ENCODE measurements at places on chromosomes 6 and 20. TPM values are rescaled to one million over a fixed set of nuclear protein-coding genes. Genes with fewer than 3 reads are reported as not detected.
A peak's percentile ranks its signal among the peaks of the same experiment; 100 is the strongest.

TBXT gene
- not detected for total RNA-seq

PBOV1 gene
- total RNA-seq, result not detected

DNA sequence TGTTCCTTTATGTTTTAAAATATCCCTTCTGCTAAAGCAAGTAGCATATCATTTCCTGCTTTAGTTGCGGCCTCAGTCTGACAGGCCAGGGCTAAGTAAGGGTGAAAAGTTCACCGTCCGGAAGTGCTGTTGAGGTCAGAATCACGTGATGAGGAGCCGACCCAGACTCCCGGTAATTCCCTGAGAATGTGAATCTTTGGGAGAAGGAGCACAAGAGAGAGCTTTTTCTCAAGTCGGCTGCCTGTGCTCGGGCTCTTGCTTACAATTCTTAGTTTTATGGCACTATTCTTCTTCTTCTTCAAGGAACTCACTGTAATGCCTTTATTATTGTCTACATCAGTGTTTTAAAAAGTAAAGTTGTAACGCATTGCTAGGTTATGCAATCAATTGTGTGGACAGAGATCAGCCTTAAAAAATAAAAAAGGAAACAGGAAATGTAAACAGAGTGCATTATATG lies 309.3 kb downstream of the PRL start:
- H3K4me3 ChIP-seq, result no peak overlapping the region
- H3K27ac ChIP-seq, result peak overlapping the region; percentile 42
- H3K4me1 ChIP-seq, result no peaks in the 10 kb centered on the region
- no peaks in the 10 kb centered on the region for H3K27me3 ChIP-seq
- peak; percentile 80 for DNase-seq

DNA sequence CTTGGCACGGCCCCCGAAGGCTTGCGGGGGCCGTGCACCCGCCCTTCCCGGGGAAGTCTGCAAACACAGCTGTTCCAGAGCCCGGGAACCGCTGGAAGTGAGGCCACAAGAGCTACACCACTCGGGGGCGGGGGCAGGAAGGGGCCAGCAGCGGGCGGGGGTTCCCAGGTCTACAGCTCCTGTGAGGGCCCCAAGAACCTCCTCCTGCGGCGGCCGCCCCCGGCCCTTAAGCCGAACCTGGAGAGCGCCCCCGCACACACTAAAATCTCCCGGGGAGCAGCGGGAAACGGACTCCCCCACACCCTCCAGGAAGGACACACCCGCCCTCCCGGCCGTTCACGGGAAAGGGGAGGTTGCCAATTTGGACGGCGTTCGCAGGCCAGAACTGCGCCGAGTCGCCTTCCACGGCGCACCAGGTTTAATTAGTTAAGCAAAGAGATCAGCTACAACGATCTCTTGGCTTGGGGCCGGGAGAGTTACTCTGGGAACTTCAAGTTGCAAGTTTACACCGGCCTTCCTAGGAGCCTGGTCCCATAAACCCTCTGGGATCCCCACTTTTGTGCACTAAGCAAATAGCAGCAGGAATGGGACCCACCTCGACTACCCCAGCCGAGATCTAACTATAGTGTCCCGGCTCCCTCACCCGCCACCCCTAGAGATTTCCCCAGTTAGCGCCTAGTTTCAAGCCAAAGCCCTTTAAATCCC lies 1.7 kb downstream of the JAG1 start:
- H3K4me1 ChIP-seq, result no peaks in the 10 kb centered on the region
- no peaks in the 10 kb centered on the region for H3K36me3 ChIP-seq
- H3K27ac ChIP-seq, result peak overlapping the region; percentile 100
- DNase-seq, result peak; percentile 78
- no peaks in the 10 kb centered on the region for H3K27me3 ChIP-seq

DNA sequence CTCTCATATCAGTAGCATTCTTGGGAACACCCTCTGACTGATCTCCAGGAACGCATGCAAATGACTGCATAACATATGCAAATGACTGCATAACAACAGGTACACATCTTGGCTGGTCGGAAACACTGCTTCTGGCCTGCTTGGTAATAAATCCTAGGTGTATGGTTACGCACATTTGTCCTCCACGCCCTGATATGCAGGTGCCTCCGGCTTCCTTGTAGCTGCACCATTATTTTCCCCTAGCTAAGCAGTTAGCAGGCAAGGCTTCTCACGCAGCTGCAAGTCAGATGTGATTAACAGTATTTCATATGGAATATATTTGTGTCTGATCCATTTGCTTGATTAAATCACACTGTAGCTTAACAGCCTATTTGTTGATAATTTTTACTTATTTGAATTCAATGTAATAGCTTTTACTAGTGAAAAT lies 5.9 kb downstream of the RPS6KA2 start:
- no peaks in the 10 kb centered on the region for H3K36me3 ChIP-seq
- DNase-seq, result no peak
- no peak overlapping the region for H3K4me3 ChIP-seq
- no peaks in the 10 kb centered on the region for H3K4me1 ChIP-seq

- H3K27ac ChIP-seq, result no peak overlapping the region
- H3K4me3 ChIP-seq, result no peak overlapping the region
- DNase-seq, result no peak
- no peaks in the 10 kb centered on the region for H3K4me1 ChIP-seq
These were observed 6.3 kb upstream of the SIRPA start for GRCh38 chr20:1888796-1889463.

DNA sequence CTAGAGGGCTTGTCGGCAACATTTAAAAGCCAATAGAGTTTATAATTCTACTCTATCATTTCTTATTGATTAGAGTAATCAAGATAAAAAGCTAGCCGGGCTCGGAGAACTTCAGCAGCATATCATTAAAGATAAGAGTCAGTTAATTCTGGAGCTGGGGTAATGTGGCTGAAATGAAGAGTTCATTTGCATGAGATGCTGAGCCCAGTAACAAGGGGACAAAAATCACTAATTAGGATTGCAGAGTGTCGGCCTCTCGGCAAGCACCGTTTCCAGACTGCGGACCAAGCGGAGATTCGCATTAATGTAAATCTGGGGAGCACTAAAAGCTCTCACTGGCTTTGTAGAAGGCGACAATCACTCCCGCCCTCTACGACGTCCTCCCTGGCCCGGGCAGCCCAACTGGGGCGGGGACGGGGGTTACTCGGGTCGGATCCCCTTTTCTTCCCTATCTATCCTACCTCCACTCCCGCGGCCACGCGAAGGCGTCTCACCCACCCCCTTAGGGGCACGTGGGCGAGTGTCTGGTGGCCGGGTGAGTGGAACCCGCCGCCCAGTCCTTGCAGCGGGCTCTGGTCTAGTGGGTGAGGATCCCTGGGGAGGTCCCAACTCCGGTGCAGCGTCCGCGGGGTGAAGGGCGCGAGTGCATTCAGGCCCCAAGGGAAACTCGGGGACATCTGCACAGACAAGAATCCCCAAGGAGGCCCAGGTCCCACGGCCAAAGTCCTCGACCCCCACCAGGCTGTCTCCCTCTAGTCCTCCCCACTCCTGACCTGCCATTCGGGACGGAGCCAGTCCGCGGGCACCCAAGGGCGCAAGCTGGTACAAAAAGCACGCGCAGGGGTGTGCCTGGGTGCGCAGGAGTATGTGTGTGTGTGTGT lies 42.2 kb upstream of the OSTM1 start:
- no peak for DNase-seq
- H3K4me3 ChIP-seq, result peak overlapping the region; percentile 47
- peaks cover 70% of the 10 kb centered on the region for H3K27me3 ChIP-seq
- no peak overlapping the region for H3K27ac ChIP-seq

- H3K36me3 ChIP-seq, result no peaks in the 10 kb centered on the region
- H3K4me3 ChIP-seq, result no peak overlapping the region
- H3K27ac ChIP-seq, result no peak overlapping the region
- H3K4me1 ChIP-seq, result no peaks in the 10 kb centered on the region
These were observed 81.6 kb downstream of the MANEA start for GRCh38 chr6:95658886-95659285.

DNA sequence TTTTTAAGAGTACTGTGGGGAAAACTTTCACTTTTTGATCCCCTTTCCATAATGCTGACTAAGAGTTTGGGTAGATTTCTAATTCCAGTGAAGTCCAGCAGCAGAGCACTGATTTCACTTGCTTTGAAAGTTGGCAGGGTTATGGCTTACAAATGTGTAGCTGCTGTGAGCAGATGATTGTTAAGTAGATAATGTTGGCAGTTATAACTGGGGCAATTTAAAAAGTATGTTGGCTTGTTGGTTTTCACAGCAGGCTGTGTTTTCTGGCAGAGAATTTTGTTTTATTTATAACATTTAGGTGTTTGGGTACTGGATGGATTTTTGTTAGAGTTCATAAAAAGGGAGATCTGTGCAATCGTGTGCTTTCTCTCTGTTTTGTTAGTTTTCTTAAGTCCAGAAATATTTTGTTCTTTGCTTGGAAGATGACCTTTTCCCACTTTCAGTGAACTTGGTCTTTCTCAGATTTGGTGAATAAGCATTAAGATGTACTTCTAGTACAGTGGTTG lies 31.4 kb downstream of the AFDN start:
- H3K27ac ChIP-seq, result no peak overlapping the region
- no peak for DNase-seq
- no peaks in the 10 kb centered on the region for H3K27me3 ChIP-seq
- no peaks in the 10 kb centered on the region for H3K36me3 ChIP-seq
- H3K4me3 ChIP-seq, result no peak overlapping the region

DNA sequence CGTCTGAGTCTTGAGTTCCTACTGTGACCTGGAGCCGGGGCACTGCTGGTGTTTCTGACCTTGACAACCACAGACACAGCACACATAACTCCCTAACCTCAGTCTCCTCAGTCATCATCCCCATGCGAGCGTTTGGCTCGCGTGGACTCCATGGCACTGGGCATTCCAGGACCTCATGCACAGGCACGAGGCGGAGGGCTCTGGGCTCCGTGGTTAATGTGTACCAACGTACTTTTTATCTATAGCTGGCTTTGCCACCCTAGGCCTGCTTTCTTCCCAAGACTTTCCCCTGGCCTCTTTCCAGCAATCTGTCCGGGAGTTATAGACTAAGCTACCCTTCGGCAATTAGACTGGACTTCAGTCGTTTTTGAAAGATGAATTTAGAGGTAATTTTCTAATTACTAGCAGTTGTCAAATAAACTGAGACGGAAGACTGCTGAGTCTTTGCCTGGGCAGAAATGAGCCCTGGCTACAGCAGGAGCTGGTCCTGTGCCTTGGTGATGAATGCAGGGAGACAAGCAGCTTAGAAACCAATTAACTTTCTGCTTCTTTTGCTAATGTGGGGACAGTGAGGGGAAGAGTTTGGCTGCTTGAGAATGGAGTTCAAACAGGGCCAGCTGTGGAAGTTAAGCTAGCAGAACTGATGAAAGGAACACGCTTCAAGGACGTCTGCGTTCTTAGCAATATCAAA lies 16.1 kb upstream of the CTCFL start:
- H3K4me3 ChIP-seq, result no peak overlapping the region
- H3K27ac ChIP-seq, result peak overlapping the region; percentile 61
- peaks cover 5% of the 10 kb centered on the region for H3K4me1 ChIP-seq
- H3K27me3 ChIP-seq, result no peaks in the 10 kb centered on the region

Data from colonic mucosa (tissue), 4 donors.